ENCODE measurements at places on chromosomes 7 and 10.

GRCh38 chr7:106329971-106330733 is 45.4 kb upstream of the NAMPT start:
- DNase-seq = no peak
- H3K4me1 ChIP-seq = no peaks in the 10 kb centered on the region

DNA sequence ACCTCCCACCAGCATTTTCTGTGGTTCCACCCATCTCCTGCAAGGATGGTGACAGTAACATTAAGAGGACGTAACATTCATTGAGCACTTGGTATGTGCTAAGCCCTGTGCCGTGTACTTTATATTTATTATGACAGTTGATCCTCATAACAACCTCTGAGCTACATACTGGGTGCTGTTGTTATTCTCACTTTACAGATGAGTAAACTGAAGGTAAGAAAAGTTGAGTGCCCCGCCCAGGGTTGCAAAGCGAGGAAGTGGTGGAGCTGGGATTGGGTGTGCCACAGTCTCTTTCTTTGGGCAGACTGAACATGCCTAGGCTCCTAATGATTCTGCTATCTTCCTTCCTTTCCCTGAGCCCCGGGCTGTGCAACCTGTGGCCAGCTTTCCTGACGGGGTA is 107.4 kb downstream of the SH3PXD2A start:
- H3K27me3 ChIP-seq = no peaks in the 10 kb centered on the region
- H3K36me3 ChIP-seq = no peaks in the 10 kb centered on the region
- no peak overlapping the region for H3K27ac ChIP-seq

DNA sequence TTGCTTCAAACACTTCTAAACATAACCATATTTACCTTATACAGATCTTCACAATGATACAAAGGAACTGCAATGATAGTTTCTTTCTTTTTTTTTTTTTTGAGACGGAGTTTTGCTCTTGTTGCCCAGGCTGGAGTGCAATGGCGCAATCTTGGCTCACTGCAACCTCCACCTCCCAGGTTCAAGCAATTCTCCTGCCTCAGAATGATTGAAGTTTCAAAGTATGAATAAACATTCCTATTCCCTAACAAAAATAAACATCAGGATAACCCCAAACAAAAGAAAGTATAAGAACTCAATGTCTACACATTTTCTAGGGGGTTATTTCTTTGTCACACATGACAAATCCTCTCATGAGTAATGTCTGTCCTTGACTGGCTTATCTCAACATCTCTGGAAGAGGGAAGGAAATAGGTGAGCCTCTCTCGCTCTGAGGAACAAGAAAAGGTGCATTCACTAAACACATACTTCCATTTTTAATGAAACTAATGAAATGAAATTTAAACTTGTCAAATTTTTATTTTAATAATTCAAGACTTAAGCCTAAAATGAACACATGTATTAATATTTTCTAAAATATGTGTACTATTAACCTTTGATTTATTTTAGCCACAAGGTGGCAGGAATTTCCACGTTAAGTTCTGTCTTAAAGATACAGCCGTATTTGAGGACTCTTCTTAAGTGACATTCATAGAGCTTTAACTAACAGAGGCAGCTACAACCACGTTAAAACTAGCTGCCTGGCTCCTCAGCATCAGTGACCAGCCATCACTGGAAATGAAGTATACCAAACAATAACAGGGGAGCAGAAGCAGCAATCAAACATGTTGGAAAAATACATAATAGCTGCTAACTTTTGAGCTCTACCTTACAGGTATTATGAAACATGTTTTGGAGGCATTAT is 58.3 kb downstream of the MALSU1 start:
- no peak overlapping the region for H3K4me3 ChIP-seq
- no peaks in the 10 kb centered on the region for H3K36me3 ChIP-seq
- peaks cover 17% of the 10 kb centered on the region for H3K4me1 ChIP-seq

GRCh38 chr7:42493436-42494198 is 256.6 kb upstream of the GLI3 start:
- H3K4me3 ChIP-seq = no peak overlapping the region
- no peaks in the 10 kb centered on the region for H3K4me1 ChIP-seq
- no peaks in the 10 kb centered on the region for H3K27me3 ChIP-seq
- H3K36me3 ChIP-seq = no peaks in the 10 kb centered on the region

DNA sequence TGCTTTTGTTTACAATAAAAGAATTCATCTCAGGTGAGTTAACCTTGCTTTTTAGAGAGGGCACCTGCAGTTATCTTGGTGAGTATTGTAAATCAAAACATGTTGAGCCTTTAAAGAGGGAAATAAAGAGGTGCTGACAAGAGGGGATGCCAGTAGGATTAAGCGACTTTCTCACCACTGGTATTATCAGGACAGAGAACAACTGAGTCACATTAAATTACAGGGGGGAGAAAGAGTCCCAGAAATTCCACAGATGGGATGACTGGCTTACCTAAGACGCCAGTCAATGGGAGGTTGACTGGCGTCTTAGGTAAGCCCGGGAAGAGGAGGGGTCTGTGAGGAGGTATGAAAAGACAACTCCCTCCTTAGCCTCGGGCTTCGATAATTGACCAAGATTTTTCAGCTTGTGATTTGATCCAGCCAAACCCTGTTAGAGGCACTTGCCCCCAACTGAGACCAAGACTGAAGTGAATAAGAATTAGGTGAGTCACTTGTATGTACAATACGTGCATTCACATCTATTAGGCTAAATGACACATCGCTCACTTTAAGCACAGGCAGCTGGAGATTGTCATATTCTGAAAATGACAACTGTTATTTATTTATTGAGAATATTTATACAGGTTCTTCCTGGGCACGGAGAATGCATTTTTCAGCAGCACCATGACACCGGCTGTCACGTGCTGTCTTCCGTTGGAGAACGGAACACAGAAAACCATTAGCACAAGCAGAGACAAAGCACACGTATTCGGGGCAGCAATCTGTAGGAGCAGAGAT is 117.6 kb downstream of the SEM1 start:
- no peaks in the 10 kb centered on the region for H3K27me3 ChIP-seq
- H3K4me1 ChIP-seq = no peaks in the 10 kb centered on the region
- DNase-seq = no peak
- H3K36me3 ChIP-seq = no peaks in the 10 kb centered on the region
- H3K4me3 ChIP-seq = no peak overlapping the region
